A549 treated with DMSO at 1 μM for 4 hours (cell line): ENCODE measurements at places on chromosomes 16 and 17. TPM values are rescaled to one million over a fixed set of nuclear protein-coding genes. Genes with fewer than 3 reads are reported as not detected.

HOXB9 gene
- total RNA-seq, result 8.1 to 10.1 TPM (median 8.4 TPM) in 5 replicates

KCNJ18 gene
- total RNA-seq, result 0.05 TPM in 2 of 5 replicates, not detected in the others

HOXB6 gene
- total RNA-seq, result 4.7 to 7.8 TPM (median 7.0 TPM) in 5 replicates

ATP2C2 gene
- total RNA-seq, result 0.06 to 0.15 TPM (median 0.14 TPM) in 5 replicates

KLHL11 gene
- 3.3 to 5.4 TPM (median 4.7 TPM) in 5 replicates for total RNA-seq

TRIM72 gene
- 0.02 TPM in 5 replicates for total RNA-seq

PROCA1 gene
- total RNA-seq, result 1.0 to 1.7 TPM (median 1.1 TPM) in 5 replicates

NPIPB9 gene
- 0.69 to 2.3 TPM (median 1.8 TPM) in 5 replicates for total RNA-seq

INCA1 gene
- 1.3 to 2.0 TPM (median 1.5 TPM) in 5 replicates for total RNA-seq

KAT2A gene
- 40.1 to 60.3 TPM (median 53.1 TPM) in 5 replicates for total RNA-seq

HBA1 gene
- total RNA-seq, result 0.79 to 1.4 TPM (median 1.1 TPM) in 5 replicates

MYH1 gene
- total RNA-seq, result not detected in 5 replicates

IST1 gene
- 173 to 197 TPM (median 181 TPM) in 5 replicates for total RNA-seq

WFDC1 gene
- total RNA-seq, result not detected in 5 replicates

DHRS7C gene
- total RNA-seq, result not detected in 5 replicates

TAOK2 gene
- total RNA-seq, result 31.2 to 38.4 TPM (median 34.6 TPM) in 5 replicates
